ENCODE measurements at places on chromosomes 7 and 10.
A peak's percentile ranks its signal among the peaks of the same experiment; 100 is the strongest.

DNA sequence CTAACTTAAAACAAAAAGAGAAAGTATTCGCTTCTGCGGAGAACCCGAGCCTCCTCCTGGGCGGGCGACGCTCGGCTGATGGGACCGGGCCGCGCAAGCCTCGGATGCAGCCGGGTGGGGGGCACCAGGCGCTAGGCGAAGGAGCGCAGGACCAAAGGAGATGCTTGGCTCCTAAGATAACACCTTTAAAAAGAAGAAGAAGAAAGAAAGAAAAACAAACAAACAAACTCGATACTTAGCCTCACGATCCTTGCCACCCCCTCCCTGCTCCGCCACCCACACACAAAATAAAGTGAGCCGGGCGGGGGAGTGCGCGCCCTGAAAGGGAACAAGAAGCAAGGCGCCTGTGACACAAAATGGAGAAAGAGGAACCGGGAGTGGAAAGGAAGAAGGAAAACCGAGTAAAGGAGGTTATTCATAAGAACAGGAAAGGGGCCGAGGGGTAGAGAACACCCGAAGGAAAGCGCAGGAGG is 34.0 kb upstream of the EBLN1 start:
- DNase-seq = peak; percentile 51

DNA sequence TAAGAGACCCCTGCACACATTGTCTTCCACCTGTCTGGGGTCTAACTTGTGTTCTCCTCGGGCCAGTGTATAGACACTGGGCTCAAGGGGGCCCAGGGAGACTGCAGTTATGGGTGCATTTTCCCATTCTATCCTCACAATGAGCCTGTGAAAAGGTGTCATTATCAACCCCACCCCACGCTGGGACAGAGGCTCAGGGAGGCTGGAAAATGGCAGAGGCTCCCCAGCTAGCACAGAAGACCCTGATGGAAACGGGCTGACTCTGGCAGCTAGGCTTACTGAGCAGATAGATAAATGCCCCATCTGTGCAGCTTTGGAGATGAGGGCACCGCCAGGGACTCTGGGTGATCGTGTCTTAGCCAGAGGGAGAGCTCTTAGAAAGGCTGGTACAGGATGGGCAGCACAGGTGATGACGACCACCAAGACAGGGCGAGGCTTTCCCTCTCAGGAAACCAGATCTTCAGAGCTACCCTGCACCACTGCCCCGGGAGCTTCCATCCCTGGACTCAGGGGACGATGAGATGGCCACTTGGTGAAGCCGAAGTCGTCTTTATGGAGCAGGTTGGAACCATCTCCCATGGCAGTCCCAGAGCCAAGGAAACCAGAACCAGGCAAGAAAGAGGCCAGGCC is 58.2 kb upstream of the CHST15 start:
- DNase-seq = no peak

- no peak for DNase-seq
Observed at GRCh38 chr10:132405463-132405991, 8.5 kb downstream of the PWWP2B start.

DNA sequence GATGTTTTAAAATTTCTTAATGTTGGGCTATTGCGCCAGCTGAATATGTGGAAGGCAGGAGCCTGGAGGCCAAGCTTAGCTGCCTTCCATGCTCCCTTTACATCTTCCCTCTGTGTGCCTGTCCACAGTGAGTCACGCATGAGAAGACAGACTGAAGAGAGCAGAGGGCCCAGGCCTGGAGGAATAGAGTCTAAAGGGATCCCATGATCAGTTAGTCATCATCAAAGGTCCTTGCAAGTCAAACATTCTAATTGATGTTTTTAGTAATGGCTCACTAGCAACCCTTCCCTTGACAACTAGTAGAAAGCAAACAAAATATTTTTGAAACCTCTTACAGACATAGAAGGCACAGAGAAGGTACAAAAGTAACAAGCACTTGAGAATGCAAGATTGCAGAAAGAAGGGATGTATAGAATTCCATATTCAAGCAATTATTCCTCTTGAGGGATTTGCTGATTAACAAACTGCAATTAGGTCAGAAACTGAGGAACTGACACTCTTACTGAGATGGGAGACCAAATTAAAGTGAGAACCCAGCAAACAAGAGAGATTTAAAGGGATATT is 30.7 kb upstream of the APBB1IP start:
- no peak for DNase-seq

DNA sequence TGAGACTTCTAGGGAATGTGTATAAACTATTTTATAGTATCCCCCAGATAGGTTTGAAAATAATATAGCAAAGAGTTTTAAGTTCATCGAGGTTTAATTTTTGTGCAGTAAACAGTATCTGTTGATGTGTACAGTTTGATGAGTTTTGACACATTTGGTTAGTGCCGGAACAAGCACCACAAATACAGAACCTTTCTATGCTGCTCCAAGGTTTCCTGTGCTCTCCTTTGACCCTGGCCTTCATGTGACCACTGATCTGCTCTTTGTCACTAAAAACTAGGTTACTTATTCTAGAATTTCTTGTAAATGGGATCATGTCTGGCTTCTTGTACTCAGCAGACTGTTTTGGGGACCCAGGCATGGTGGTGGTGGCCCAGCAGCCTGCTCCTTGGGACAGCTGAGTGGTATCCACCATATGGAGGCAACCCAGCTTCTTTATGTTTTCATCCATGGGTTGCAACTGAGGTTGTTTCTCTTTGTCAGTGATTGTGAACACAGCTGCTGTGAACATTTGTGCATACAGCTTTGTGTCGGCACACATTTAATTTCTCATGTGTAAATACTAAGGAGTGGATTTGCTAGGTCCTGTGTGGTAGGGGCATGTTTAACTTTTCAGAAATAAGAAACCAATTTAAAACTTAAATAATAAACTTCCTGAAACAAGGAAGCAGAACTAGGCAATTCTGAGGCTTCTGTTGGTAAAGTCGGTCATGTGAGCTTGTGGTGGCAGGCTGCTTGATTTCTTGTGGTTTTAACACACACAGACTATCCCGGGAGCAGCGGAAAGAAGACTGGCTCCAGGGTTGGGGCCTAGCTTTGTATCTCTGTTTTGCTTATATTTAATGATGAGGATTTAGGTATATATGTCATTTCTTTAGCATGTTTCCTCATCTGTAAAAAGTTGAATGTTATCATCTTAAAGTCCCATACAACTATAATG is 219.4 kb downstream of the ABCA13 start:
- DNase-seq = no peak

GRCh38 chr7:11749629-11750028 is 82.4 kb downstream of the THSD7A start:
- DNase-seq = no peak

GRCh38 chr10:69045441-69046300 is 42.2 kb upstream of the SRGN start:
- DNase-seq = no peak

GRCh38 chr10:119680650-119681081 is 29.5 kb downstream of the BAG3 start:
- no peak for DNase-seq

DNA sequence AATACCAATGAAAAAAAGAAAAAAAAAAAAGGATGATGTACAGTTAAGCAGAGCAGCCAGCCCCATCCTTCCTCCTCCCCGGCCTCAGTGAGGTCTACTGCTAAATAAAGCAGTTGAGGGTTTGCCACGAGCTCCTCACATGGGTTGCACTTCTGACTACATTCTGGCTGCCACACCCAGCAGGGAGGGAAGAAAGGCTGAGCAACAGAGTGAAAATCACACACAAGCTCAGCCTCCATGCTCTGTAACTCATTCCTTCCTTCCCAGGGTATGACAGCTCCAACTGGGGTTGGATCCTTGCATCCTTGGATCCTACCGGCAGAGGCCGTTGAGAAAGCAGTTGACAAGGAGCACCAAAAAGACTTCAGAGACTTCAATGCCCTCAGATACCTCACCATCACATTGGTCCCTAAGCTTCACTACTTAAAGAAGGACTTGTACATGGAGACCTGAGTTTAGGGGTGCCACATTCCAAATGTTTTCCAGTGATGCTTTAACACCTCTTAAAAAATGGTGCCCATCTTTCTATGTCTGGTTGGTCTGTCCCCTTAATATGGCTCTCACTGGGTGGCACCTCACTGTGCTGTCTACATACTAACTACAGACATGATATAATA is 52.9 kb upstream of the PIK3CG start:
- no peak for DNase-seq

DNA sequence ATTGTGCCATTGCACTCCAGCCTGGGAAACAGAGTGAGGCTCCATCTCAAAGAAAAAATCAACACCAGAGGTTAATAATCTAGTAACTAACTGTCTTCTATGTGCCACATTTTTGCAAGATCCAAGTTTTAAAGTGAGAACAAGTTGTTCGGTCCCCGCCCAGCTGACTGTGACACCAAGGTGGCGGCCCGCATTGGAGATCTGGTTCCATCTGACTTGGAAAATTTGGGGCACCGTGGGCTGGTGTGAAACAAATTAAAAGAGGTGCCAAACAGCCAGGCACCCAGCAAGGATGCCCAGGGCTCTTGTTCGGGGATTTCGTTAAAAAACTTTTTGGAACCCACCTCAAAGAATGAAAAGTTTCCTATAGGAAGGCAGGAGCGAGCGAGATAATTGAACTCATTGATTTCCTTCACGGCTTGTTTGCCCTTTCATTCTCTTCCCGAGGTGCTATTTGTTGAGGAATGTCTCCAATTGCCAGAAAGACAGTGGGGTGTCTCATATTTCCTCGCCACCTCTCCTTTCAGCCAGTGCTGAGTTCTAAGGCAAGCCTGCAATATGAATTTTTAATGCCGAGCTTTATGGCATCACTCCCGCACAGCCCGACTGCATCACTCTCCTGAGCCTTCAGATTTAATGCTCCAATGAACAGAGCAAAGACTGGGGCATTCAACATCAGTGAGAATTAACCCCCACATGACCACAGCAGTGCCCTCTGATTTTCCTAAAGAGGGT is 156.9 kb upstream of the SH2B2 start:
- DNase-seq = no peak

DNA sequence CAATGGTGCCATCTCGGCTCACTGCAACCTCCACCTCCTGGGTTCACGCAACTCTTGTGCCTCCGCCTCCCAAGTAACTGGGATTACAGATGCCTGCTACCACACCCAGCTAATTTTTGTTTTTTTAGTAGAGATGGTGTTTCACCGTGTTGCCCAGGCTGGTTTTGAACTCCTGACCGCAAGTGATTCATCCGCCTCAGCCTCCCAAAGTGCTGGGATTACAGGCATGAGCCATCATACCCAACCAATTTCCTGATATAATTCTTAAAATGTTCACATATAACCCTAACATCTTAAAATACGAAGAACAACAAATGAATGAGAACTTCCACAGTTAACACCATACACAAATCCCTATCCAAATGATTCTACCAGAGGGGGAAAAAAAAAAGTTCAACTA is 31.2 kb downstream of the BAIAP2L1 start:
- no peak for DNase-seq

DNA sequence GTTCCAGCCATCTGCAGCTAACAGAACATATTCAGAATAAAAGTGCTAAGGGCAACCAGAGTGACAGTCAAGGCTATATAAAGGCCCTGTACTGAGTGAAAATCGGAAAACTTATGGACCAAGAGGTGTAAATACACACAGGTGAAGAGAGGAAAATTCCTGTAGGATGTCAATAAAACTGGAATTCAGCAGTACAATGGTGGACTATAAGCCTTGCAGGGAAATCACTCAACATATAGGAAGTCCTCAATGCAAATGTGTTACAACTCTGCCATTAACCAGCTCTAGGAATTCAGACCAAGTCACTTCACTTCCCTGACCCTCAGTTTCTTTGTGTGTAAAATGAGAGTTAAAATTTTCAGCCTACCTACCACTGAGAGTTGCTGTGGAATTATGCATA is 7.7 kb downstream of the USP6NL start:
- DNase-seq = no peak

DNA sequence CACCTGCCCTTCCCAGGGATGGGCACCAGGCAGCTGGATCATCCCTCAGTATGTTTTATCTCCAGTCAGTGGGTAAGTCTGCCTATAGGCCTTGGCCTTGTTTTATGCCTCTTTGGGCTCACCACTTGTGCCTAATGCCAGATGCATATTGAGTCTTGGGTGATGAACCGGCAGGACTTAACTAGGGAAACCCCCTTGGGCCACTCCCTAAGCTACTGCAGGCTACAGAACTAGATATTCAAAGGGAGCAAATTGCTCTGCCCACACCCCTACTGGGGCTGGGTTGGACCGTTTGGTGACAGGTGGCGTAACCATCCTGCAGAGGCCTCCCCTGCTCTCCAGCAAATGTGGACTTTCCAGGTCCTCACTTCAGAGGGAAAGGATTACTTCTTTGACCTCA is 115.7 kb upstream of the GDF10 start:
- DNase-seq = no peak

DNA sequence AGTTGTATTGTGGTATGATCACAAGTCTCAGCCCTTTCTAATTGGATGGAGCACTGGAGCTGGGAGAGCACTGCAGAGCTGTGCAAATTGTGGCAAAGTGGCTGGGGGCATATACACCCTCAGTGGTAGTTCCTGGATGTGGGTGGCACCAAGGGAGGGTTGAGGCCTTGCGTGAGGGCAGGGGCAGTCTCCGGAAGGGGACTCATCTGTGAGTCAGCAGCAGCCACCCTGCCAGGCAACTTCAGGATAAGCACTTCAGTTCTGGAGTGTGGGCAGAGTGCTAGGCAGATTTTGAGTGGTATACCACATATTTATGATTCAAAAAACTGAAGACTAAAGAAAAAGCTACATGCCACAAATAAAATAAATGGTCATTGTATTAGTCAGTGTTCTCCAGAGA is 210.5 kb downstream of the ETV1 start:
- no peak for DNase-seq

DNA sequence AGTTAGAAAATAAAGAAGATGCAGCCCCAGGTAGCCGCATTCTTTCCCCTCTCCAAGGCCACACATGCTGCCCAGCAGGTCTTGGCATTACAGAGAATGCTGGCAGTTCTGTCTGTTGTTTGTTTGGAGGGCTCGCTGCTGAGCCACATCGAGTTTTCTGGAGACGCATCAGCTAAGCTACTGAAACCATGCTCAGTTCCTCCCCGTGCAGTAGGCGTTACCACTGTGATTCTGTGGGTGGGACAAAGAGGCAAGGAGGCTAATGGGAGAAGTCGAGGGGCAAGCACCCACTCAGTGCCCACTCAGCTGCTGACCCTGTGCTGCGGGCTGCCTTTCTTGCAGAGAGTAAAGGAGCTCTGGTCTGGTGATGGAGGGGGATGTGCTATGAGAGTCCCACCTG is 15.5 kb upstream of the GTPBP4 start:
- DNase-seq = no peak

GRCh38 chr7:48786951-48787350 is 137.4 kb upstream of the CDC14C start:
- no peak for DNase-seq

GRCh38 chr7:63521-64021 is 128.8 kb upstream of the FAM20C start:
- DNase-seq = no peak

- DNase-seq = no peak
Observed at GRCh38 chr10:61986382-61986781, 84.9 kb downstream of the ARID5B start.

- no peak for DNase-seq
Observed at GRCh38 chr7:165661-166337, 26.6 kb upstream of the FAM20C start.

DNA sequence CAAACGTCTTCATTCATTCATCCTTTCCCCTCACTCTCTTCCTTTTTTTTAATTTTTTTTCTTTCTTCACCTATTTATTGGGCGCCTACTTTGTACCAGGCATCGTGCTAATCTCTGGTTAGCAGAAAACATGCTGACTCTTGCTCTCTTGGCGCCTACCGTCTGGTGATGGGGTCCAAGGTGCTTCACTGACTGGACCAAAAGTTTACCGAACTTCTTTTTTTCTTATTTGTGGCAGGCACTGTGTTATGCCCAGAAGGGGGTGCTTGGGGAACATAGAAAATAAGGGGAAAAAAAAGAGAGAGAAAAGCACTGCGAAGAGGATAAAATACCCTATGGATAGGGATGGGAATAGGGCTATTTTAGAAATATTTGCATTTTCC is 505 bp upstream of the FAM204A start:
- DNase-seq = no peak

All from activated T-helper 1 cell treated with Interleukin-2 at 50 U/mL for 16 hours (primary cell).